ENCODE measurements at places on chromosomes 2 and 18.

DNA sequence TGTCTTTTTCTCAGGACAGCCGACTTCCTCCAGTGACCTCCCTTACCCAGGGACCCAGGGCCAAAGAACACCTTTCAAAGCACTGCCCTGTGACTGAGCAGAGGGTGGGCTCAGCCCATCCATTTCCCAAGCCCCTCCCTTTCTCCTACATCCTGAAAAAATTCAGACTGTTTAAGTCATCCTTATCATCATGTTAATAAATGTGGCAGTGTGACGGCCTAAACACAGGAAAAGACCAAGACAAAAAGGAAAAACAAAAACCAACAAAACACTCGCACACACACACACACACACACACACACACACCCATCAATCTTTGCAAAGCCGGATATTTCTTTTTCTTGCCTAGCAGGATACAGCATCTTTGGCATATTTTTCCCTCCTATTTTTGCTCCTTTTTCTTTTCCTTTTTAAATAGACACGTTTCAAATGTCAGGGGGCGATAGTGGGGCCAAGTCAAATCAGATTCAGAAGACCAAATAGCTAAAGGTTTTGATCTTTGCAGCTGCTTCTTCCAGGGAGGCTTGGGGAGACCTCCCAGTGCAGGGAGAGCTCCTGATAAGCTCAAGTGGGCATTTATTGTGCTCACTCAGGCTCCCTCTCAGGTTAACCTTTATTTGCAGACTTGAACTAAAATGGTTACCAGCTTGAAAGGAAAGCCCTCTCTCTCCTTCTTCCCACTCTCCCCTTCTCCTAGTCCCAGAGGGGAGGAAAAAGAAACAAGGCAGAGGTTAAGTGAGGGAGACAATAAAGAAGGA, 39.5 kb upstream of the NRP2 start:
- DNase-seq = no peak

DNA sequence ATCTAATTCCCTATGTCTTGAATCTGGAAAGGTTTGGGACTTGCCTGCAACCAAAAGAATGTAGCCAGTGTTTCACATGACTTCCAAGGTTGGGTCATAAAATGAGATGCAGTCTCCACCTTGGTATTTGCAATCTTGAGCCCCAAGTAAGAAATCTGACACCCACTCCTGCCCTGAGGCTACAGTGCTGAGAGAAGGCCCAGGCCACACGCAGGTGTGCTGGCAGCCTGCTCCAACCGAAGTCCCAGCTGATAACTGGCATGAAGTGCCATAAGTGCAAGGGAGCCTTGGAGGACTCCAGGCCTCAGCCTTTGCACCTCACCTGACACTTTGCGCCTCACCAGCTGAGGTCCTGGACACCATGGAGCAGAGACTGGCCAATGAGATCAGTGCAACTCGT, 182.7 kb downstream of the ANAPC1 start:
- DNase-seq = no peak

DNA sequence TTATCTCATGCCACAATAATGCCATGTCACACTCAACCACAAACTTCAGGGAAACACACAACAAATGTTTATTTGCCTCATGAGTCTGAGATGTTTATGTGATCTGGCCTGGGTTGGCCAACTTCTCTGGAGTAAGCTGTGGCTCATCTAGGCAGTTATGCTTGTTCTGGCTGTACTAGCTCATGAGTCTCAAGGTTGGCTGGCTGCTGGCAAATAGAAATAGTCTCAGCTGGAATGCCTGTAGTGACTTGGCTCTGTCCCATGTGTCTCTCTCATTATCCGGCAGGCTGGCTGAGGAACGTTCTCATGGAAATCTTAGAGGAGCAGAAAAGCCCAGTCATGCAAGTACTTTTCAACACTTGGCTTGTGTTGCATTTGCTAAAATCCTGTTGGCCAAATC, 234.9 kb upstream of the CDH2 start:
- no peak for DNase-seq

DNA sequence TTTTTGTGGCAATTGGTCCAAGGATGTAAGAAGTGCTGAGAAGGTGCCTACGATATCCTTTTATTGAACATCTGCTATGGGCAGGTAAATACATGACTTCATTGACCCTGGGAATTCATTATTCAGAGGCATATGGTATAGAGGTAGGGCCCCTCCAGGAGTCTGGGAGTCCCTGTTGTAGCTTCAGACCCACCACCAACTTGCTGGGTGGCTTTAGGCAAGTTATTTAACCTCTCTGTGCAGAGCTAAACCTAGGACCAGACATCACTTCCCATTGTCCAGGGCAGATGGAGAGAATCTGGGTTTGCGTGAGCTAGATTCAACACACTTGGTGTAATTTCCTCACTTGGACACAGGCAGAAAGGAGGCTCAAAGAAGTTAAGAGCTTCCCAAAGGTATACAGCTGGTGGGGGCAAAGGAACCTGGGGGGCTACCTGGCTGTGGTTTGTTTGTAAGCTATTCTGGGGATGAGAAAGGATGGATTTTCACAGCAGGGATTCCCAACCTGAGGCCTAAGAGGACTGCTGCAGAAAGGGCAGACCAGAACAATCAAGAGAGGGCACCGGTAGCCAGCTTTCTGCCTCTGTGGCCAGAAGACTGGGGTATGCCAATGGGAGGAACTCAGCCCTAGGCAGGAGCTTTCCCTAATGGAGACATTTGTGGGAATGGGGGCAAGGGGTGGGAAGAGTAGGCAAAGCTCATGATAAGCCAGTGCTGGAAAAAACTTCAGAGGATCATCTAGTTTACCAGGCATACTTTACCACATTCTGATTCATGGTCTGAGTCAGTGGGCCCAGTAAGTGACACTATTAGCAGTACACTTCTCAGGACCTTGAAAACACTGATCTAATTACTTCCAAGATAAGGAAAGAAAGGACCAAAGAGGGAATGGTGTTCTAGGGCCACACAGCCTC, 102.7 kb upstream of the SMAD2 start:
- no peak for DNase-seq

DNA sequence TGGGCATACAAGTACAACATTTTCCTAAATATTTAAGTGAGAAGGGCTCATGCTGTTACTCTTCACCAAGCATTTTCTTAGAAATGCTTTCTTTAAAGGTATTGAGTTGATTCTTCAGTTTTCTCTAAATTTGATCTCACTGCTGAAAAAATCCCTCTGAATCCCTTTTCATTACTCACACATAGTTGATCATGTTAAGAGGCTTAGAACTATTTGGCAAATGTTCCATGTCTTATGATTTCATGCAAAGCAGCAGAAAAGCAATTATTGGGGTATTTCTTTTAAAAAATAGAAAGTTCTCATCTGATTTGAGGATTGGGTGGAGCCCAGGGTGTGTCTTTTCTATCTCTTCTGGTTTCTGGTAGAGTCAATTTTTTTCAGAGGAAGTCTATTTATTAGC, 1079.8 kb upstream of the ZEB2 start:
- no peak for DNase-seq

DNA sequence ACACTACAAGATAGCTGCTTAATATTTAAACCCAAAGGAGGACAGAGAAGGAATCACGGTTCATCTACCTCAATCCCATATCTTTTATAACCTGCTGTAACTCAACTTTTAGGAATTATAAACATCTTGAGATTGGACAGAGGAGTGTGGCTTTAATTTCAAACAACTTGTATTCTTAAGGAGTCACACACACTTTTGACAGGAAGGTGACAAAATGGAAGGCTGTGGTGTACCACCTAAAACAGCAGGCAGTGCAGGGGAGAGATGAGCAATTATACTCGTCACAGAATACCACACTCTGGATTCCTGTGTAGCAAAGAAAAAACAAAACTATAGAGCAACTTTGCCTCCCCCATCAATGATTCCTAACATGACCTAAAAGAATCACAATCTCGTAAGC, 194.8 kb downstream of the ZEB2 start:
- peak; percentile 43 for DNase-seq

GRCh38 chr2:31274401-31275075, 40.6 kb downstream of the EHD3 start:
- no peak for DNase-seq

DNA sequence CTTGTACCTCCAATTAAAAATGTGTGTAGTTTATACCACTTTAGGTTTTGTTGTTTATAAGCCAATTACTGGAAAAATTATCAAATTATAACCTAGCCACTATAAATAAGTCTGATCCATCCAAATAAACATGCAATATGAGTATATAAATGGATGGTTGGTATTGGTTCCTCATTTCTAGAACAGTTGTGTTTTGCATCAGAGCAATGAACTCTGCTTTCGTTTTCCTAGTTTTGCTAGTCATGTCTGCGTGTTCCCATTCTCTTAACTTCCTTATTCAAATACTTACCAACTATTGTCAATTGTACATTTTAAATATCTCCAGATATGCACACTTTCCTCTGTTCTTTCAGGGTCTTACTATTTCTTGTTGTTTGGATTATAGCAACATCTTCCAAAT, 641.7 kb downstream of the NR4A2 start:
- no peak for DNase-seq

- DNase-seq = no peak
Measured at GRCh38 chr2:189982780-189983394, 79.6 kb downstream of the MSTN start.

DNA sequence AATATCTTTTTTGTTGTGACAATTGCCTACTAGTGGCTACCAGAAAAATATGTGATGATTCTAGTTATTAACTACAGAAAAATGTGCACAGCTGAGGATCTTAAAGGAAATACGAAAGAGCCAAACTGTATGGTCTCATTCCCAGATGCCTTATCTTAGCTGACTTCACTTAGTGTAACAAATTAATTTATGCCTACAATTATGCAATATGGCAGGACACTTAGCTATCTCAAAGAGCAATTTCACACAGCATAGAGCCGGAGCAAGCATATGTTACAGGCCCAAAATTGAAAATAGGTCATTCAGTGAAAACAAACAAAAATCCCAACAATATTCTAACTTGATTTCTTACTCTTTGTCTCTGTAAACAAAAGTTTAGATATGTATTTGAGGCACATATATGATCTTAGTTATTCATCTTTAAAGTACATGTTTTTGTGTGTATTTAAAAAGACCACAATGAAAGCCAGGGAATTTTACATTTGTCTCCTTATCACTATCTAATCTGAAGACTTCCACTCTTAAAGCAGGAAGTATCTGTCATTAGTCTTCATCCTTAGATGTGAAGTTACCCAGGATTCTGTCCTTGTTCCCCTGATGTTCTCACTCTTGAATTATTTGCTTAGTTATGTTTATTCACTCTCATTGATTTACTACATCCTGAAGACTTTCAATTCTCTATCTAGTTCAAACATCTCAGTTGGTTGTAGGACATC, 1579.0 kb upstream of the NXPH2 start:
- DNase-seq = no peak

DNA sequence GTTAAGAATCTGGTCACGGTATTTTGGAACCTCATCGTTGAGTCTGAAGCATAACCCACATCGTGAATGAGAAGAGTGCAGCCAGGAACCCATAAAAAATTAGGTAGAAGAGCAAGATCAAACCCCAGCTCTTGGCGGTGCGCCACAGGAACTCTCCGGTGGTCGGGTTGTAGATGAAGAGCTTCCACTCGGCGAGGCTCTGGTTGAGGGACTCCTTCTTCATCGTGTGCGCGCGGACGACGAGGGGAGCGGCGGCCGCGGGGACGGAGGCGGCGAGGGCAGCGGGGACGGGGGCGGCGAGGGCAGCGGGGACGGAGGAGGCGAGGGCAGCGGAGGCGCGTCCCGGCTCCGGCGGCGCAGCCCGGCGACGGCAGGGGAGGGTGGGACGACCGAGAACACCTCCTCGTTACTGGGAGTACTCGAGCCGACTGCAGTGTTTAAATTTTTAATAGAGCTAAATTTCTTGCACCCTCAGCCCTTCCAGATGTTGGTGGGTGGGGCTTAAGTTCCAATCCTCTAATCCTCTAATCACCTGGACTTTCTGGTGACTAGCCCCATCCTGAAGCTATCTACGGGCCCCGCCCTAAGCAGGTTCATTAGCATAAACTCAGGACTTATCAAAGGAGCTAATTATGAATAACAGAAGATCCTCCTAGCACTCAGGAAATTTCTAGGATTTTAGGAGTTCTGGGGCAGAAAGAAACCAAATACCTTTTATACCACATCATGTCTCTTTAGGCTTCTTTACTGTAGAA, 20.4 kb upstream of the PAPOLG start:
- no peak for DNase-seq

- no peak for DNase-seq
Measured at GRCh38 chr2:14543284-14543683, 89.2 kb upstream of the LRATD1 start.

GRCh38 chr18:42094875-42095274, 139.8 kb downstream of the PIK3C3 start:
- DNase-seq = no peak

Data from stimulated activated CD8-positive, alpha-beta memory T cell treated with anti-CD3 and anti-CD28 coated beads, Interleukin-4, amount 100 ng/mL, for 4 hours (primary cell).